Neural progenitor cell (in vitro differentiated cells): ENCODE measurements at places on chromosomes 2 and 18.
A peak's percentile ranks its signal among the peaks of the same experiment; 100 is the strongest.

DNA sequence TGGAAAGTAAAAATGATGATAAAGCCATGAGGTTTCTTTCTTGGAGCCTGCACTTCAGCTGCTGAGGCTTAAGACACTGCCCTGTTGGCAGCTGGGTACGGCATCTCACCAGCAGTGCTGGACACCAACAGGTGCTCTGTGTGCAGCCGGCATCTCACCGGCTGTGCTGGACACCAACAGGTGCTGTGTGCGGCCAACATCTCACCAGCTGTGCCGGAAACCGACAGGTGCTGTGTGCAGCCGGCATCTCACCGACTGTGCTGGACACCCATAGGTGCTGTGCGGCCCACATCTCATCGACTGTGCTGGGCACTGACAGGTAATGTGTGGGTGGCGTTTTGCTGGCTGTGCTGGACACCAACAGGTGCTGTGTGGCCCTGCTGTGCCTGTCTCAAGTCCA lies 190.8 kb downstream of the TMEM18 start:
- no peak for DNase-seq

- DNase-seq: no peak
Measured at GRCh38 chr18:9782073-9782857, 74.2 kb downstream of the RAB31 start.

- DNase-seq: no peak
Measured at GRCh38 chr2:328761-329160, 40.9 kb upstream of the ALKAL2 start.

- DNase-seq: no peak
Measured at GRCh38 chr2:176251928-176252327, 17.3 kb upstream of the MTX2 start.

DNA sequence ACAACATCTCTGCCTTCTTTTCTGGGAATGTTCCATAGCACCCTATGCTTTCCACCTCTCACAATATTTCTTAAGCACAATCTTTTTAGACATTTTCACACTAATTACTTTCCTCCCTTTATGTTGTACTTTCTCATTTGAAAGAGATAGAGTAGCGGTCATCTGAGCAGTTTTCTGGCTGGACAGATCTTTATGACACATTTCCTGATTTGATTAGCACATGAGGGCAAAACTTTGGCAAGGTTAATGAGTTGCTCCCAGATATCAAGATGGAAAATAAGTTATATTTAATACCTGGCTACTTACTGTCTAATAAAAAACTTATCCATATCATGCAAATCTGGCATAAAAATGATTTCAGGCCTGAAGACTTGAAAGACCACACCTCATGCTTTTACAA lies 723.9 kb downstream of the SOCS6 start:
- no peak for DNase-seq

DNA sequence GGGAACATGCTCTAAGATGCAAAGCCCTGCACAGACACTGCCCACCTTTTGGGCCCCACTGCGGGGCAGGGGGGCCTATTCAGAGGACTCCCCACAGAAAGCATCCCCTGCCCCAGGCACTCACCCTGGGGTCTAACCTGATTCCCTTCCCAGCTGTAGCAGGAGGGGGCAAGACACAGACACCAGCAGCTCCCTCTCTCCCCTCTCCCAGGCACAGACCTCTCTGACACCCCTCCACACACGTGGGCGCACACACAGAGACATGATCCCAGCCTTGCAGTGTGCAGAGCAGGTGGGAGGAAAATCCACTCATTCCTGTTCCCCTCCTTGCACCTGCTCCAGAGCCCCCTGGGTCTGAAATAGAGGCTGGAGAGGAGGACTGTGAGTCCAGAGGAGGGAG lies 10.7 kb downstream of the TNS1 start:
- no peak for DNase-seq

GRCh38 chr2:20291106-20291564 lies 59.5 kb downstream of the PUM2 start:
- DNase-seq: peak; percentile 88

DNA sequence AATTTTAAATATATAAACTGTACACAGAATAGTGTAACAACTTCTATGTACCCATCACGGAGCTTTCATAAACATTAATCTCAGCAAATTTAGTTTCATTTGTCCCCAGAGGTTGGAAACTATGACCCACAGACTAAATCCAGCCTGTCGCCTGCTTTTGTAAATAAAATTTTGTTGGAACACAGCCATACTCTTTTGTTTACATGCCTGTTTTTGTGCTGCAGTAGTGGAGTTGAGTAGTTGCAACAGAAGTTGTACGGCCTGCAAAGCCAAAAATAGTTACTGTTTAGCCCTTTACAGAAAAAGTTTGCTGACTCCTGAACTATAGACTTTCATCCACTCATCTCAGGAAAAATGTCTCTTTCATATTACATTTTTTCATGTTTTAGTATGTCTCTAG lies 39.8 kb downstream of the RBM45 start:
- DNase-seq: no peak

DNA sequence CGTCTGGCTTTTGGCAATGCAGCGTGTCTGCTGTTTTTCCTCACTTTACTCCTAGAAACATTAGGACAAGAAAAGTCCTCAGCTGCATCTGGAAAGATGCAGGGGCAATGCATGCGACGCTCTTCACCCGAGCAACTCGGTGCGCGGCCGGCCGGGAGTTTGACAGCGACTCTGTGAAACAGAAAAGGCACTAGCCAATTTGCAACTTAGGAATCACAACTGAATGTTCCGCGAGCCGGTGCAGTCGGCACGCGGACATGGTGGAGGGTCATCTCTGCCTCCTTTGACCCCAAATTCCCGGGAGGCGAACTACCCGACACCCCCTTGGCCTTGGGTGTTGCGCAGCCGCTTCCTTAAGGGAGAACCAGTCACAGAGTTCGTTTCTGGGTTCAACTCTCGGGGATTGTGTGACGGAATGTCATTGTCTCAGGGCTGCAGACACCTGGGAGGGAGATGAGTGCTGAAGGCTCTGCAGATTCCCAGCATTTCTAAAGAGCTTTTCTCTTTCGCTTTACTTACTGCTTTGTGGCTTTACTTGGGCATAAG lies 9.8 kb downstream of the NR4A2 start:
- DNase-seq: peak; percentile 62

DNA sequence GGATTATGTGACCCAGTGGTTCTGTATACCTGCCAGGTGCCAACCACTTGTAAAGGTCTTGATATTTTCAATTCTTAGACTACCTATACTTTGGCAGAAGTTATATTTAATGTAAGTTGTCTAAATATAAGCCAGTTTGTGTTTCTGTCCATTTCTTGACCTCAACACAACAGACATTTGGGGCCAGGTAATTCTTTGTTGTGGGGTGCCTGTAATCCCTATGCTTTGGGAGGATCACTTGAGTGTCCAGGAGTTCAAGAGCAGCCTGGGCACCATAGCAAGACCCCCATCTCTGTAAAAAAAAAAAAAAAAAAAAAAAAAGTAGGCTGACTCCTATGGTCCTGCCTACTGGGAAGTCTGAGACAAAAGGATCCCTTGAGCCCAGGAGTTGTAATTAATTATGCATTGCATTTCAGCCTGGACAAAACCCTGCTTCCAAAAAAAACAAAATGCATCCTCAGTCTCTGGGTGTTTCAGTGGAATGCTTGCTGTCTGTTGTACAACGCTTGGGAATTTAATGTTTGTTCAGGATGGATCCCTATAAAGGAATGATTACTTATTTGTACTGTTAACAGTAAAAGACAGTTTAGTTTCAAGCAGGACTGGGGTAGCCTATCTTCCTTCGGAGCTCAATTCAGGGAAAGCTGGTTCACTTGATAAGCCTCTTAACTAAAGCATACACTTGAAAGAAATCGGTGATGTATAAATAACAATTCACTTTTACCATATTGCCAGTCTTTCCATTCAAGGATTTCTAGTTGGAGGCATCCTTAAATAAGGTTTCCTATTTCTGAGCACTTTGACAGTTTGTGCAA lies 3.4 kb downstream of the RPS27A start:
- peak; percentile 56 for DNase-seq

- no peak for DNase-seq
Measured at GRCh38 chr18:2961821-2962220, 51.1 kb downstream of the LPIN2 start.
